ENCODE measurements at places on chromosomes 6 and 20.

DNA sequence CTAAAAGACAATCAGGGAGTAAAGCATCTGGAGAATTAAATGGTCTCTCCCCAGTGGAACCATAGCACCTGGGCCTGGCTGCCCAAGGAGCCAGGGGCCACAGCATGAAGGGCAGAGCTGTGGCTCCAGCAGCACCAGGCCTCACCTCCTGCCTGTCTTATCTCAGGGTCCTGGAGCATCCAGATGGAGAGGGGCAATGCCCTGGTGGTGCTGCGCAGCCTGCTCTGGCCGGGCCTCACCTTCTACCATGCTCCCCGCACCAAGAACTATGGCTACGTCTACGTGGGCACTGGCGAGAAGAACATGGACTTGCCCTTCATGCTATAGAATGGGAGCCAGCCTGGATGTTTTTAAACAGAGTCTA is 17.0 kb downstream of the MRPS18A start:
- DNase-seq, result no peak

- DNase-seq, result peak; percentile 30
Measured at GRCh38 chr6:87701344-87701675, 723 bp downstream of the AKIRIN2 start.

DNA sequence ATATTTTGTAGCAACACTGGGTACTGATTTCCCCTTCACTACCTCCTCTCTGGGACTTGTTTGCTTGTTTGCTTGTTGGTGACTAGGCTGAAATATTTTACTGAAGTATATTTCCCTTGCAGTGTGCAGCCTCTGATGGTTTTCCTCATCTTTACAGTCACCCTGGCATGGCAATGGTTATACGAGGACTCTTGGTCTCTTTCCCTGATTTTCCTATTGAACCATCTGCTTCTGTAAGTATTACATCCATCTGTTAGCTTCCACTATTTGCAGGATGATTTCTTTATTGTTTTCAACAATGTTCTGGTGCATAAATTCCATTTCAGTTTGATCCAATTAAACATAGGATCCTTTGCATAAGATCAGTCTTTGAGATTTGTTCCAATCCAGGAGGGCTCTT is 465.1 kb downstream of the MEI4 start:
- no peak for DNase-seq

DNA sequence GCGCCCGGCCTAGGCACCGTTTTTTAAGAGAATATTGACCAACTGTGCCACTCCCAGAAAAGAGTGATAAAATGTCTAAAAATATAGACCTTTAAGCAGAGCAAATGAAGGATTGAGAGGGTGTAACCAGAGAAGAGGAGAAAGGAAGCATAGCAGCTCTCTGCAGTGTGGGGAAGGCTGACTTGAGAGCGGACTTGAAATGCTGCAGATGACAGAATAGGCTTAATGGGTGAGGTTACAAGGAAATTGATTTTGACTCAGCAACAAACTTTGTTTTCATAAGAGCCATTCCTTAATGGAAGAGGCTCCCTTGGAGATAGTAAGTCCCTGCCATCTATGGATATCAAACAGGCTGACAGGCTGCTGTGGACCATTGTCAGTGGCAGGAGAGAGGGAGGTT is 7.7 kb upstream of the JAG1 start:
- no peak for DNase-seq

DNA sequence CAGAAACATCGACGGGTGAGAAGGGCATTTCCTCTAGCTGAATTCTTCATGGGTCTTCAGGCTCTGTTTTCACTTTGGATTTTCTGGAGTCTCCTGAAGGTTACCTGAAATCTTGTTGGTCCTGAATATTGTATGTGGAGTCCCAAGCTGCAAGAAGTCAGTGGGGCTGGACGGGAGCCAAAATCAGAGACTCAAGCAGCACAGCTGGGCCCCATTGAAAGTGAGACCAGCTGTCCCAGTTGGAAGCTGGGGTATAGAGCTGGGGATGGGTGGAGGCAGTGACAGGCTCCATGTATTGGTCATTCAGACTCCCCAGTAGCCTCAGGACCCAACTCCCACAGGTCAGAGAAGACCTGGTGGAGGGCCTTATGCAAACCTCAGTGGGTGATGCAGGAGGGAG is 111.3 kb upstream of the MLN start:
- DNase-seq, result no peak

- no peak for DNase-seq
Measured at GRCh38 chr6:26412228-26412627, 10.2 kb downstream of the BTN3A1 start.

DNA sequence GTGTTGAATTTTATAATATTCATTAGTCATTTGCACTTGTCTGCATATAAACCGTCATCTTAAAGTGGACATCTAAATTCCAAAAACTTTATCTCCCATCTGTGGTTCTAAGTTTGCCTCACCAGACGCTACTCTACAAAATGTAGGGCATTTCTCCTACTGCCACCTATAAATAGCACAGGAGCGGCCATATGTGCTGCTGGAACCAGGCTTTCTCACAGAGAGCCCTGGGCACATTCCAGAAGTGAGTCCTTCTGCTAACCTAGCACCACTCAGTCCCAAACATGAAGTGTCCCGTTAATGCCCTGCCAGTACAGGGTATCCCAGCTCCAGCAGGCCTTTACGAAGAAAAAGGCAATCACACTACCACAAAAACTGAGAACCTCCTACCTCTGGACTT is 153.7 kb downstream of the TMEM242 start:
- no peak for DNase-seq

DNA sequence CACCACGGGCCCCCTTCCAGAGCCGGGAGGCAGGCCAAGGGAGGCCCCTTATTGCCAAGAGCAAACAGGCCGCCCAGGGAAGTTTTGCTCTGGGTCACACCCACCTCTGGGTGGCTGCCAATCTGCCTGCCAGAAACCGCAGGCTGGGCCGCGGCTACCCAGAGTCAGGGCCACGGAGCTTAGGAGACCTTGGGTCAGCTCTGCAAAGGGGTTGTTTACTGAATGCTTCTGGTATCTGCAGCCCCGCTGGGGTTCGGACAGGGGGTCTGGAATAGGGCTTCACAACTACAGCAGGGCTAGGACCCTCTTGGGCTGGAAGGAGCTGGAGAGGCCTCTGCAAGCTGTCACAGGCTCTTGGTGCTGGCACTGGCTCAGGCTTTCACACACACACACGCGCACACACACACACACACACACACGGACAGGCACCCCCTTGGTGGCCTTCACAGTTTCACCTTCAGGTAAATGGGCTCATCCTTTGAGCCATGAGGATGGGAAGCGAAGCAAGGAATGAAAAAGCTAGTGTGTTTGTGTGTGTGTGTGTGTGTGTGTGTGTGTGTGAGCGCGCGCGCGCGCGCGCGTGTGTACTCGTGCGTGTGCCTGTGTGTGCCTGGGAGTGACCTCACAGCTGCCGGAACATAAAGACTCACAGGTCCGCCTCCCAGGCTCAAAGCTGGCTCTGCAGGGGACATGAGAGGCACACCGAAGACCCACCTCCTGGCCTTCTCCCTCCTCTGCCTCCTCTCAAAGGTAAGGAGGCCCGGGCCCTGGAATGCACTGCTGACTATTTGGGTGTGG is at the start of gene CCN5:
Gene CCN5, plus strand, starts transcription at position 669 of the 798 bp plus-strand sequence. Its CDS starts 22 bp downstream, at position 691.
- DNase-seq, result no peak

DNA sequence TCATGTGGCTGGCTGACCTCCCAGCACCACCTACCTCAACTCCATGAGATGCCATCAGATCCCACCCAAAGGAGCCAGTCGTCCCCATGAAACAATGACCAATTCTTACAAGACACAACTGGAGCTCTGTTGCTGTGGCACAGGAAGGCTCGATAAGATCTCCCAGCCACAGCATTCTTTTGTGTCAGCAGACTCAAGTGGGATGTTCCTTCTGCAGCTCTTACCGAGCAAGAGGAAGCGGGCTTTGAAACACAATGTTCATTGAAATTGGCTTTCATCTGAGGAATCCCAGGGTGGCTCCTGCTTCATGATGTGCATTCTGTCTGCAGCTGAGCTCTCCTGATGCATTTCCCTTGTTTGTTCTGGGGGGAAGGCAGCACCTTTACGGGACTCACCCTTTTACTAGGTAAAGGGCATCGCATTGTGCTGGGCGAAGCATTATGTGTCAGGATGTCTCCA is 222.0 kb upstream of the SGK1 start:
- DNase-seq, result peak; percentile 52

- no peak for DNase-seq
Measured at GRCh38 chr6:137013738-137014602, 30.8 kb downstream of the IL20RA start.

DNA sequence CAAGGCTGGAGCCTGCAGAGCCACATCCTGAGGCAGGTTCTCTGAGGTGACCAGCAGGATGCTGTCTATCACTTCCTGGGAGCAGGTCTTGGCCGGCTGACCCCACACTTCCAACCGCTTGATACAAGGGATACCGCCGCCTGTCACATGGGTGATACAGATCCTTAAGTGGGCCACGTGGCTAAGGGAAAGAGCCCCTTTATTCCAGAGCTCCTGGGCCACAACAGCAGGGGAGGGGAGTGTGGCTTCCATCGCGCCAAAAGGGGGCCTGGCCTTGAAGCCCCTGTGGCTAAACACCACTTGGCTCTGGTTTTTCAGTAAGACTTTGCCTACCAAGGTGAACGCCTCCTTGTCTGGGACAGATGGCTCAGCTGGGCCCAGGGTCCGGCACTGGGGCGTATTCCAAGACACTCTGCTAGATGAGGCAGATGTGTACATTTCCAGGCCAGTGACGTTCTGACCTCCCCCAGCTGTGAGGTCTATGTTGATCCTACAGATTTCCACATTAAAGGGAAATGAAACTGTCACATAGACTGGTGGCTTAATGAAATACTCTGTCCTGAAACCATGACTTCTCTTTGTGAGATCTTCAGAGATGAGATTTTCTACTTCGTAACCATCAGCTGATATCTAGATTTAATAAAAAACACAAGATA is 37.6 kb upstream of the AVP start:
- no peak for DNase-seq

DNA sequence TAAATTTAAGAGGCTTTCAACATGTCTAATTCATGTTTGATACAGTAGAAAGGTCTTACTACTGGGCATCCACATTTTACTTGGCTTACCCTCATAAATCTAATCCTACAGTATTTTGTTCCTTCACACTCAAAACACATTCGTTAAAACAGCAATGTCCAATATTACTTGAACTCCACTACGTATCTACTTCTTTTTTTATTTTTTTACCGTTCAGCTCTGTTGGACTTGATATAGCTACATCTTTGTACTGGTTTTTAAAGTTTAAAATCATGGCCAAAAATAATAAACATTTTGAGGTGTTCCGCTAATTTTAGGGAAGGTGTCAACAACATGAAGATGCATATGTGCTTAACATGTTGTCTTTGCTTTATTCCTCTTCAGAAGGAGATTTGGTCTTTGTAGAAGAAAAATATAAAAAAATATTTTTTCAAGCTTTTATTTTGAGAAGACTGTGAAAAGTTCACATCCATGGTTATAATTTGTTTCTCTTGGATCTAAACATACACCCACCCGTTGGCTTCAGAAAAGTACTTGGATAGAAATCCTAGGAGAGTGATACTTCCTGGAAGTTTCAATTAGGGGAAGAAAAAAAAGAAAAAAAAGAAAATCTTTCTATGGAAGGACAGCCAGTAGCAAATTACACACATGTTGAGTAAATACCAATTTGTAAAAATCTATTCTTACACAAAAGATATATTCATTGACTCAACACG is 71.5 kb downstream of the EPB41L2 start:
- no peak for DNase-seq

- no peak for DNase-seq
Measured at GRCh38 chr6:169168302-169168630, 85.4 kb downstream of the THBS2 start.

DNA sequence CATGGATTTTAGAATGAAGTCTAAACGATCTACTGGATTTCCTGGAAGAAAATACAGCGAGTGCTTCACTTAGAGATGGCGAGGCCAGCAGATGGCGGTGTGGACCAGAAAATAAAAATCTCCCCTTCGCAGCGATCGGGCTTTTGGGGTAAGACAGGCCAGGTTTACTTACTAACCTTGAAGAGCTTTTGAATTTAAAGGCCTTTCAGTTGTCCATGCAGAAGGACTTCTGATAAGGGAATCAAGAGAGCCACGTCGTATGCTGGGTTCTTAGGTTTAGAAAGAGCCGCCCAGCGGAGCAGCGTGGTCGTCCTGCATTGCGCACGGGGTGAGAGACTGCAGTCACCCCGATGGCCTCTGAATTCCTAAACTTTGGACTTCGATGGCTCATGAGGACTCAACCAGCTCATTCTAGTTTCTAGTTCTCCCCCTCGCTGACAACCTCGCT is 125.2 kb upstream of the RALGAPA2 start:
- peak; percentile 63 for DNase-seq

GRCh38 chr20:47066484-47067270 is 172.0 kb downstream of the EYA2 start:
- no peak for DNase-seq

- no peak for DNase-seq
Measured at GRCh38 chr6:66403966-66404365, 696.9 kb upstream of the EYS start.

GRCh38 chr6:162264581-162264980 is 463.0 kb downstream of the PRKN start:
- no peak for DNase-seq

Measured in hippocampal formation (tissue), 2 donors.